ENCODE measurements at places on chromosomes 5 and 9.

- no peak for DNase-seq
Observed at GRCh38 chr5:128905568-128906110, 59.6 kb upstream of the SLC27A6 start.

- DNase-seq, result no peak
Observed at GRCh38 chr9:87324613-87325194, 173.0 kb upstream of the DAPK1 start.

DNA sequence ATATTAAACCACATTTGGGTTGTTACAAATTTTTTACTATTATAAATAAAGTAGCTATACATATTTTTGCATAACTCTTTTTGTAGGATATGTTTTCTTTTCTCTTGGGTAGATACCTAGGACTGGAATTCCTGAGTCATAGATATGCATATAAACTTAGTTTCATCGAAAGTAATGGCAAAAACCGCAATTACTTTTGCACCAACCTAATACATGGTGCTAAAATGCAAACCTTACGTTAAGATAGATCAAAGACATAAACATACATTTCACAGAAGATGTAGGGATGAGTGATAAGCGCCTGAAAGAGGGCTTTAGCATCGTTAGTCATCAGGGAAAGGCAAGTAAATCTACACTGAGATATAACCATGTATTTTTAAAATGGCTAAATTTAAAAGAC lies 178.4 kb upstream of the EFNA5 start:
- DNase-seq, result no peak

DNA sequence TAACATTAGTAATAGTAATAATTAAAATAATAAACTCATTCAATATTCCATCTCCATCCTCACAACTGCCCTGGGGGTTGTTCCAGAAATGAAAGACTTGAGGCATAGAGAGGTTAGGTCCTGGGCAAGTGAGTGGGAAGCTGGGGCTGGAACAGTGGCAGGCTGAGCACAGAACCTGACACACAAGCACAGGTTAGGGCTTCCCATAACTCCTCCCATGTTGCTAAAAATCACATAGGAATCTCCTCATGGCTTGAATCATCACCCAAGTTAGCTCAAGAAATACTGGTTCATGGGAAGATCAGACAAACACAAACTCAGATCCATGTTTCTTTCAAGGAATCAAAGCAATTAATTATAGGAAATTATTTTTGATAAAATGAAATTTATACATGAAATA lies 487.7 kb downstream of the SEMA5A start:
- DNase-seq, result no peak

DNA sequence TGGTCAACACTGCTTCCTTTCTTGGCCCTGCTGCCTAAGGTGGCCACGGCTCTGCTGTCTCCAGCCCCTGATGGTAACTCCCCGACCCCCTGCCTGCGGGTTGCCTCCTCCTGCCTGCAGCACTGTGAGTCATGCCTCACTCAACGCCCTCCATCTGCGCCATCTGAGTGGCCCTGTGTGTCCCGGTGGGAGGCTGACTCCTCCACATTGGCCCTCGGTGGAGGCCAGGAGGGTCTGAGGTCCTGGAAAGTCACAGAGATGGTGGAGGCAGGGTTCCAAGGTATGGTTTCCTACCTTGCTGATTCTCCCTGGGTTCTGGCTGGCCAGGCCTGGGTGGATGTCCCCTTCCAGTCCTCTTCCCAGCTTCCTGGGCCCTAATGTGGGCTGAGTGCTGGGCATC lies 64.5 kb upstream of the ADAMTS2 start:
- DNase-seq, result no peak

DNA sequence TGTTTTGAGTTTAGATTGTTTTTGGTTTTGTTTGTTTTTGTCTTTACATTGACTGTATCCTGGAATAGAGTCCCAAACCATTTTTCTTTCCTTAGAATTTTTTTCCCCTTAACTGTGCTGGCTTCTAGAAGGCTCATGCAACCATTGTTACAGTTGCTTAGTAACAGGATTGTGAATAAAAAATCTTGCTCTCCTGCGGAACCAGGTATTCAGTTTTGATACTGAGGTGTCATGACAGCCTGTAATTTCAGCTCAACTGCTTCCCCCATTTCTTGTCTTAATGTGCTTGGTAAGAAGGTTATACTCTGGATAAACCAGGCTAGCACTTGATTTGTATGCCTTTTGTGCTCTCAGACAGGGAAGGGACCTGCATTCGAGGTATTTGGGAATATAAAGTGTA lies 42.1 kb downstream of the FOCAD start:
- no peak for DNase-seq

- DNase-seq, result no peak
Observed at GRCh38 chr9:86464242-86464641, 110.0 kb upstream of the TUT7 start.
